ENCODE measurements at places on chromosomes 1 and 21. TPM values are rescaled to one million over a fixed set of nuclear protein-coding genes. Genes with fewer than 3 reads are reported as not detected.

- no peak for DNase-seq
These were observed 477.1 kb upstream of the NR5A2 start for GRCh38 chr1:199550199-199551065.

DNA sequence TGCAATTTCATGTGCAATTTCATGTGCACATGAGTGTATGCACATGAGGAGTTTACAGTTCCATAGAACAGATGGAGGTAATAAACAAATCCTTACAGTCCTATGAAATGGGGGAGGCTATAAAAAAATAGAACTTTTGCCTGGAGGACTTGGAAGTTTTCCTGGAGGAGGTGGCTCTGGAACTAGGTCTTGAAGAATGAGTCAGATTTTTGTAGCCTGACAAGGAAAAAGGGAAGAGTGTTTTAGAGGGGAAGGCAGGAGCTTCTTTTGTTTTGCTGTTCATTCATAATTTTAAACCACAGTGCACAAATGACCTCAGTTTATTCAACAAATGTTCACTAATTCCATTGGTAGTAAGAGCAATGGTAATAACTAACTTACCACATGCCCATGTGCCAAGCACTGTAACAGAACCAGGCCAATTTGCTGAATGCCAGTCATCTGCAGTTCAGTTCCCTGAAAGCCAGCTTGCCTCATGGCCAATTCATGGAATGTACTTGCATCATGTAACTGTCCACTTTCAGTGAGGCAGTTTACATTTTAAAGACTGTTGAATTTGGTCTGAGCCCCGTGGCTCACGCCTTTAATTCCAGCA lies 2.7 kb downstream of the DIO1 start:
- peak; percentile 93 for DNase-seq

DNA sequence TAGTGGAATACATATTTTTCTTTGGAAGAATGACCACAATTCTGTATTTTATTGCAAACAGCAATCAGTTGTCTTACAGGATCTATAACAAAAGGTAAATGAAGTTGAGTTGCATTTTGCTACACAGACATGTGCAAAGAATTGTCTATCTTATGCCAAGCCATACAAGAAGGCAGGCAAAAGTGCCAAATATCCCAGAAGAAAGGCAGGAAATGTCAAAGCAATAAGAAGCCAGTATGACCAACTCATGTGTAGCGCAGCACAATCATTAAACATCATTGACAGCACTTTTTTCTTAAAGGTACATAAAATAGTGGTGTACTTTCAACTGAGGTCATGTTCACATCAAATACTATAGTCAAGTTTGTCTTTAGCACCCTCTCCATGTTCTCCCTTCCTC lies 42.7 kb downstream of the NIBAN1 start:
- DNase-seq = no peak

- DNase-seq = no peak
These were observed 58.5 kb downstream of the KIF26B start for GRCh38 chr1:245213066-245213831.

DNA sequence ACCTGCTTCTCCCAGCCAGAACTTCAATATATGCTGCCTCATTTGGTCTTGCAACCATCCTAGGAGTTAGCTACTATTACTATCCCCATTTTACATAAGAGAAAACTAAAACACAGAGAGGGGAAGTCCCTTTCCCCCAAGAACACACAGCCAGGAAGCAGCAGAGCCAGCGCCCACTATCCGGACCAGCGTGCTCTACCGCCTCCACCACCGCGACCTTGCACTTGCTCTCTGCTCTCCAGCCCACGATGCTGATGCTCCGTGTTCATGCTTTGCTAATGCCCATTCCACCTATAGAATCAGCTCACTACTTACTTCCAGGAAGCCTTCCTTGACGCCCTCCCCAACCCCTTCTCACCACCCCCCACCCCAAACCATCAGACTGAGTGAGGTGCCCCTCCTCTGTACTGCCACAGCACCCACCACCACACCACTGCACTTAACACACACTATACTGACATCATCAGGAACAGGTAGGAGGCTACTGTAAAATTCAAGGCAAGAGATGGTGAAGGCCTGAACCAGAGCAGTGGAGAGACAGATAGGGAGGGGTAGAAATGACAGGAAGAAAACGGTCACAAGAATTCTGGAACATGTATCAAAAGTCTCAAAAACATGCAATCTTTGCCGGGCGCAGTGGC lies 9.4 kb downstream of the TMEM53 start:
- DNase-seq = no peak

DNA sequence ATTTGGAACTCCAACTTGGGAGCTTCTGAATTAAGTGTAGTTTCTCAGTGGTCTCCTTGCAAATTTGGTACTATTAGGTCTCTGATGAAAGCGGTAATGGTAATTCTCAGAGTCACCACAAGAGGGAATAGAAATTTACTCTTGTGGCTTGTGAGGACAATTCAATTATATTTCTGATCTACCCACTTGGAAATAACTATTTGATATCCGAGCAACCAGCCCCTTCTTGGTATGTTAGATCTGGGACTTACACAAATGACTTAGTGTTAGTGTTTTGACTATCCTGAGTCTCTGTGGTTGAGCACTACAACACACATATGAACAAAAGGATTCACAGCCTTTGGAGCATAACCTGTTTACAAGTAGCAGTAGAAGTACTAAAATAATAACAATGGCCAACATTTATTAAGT lies 68.1 kb downstream of the RPS6KA1 start:
- DNase-seq = no peak

GRCh38 chr1:19401535-19401889 lies 83.8 kb downstream of the CAPZB start:
- DNase-seq = no peak

DNA sequence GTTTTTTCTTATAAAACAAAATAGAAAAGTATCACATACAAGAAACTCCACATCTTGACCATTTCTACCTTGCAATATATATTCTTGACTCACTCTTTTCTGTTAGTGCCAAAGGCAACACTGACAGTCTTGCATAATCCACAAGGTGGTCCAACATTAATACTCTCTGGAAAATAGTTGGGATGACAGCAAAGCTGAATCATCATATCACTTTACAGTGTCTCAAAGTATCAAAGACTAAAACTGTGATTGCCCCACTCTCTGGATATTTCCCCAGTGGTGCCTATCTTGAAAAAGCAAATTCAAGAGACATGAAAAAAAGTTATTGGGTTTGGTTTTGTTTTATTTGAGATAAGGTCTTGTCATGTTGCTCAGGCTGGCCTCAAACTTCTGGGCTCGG lies 14.6 kb upstream of the TGFBR3 start:
- peak; percentile 74 for DNase-seq

DNA sequence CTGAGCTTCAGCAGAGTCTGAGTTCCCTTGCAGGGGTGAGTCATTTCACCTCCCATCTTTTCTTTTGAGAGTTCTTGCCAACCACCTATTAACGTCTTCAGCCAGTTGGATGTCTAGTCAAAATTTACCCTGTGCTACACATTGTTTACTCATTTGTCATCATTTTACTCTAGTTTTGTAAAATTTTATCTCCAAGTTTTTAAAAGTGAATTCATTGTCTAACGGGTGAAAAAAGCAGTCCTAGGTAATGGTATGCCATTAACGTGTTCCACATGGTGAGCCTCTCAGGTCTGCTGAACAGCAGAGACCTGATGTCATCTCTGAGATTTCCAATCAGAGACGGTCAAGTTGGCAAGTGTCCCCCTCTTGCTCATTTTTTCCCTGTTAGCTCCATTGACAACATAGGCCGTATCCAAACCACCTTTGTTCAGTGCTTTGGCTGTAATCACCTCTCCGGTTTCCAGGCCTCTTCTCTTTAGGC lies 85.4 kb downstream of the TBX15 start:
- DNase-seq = peak; percentile 10

DNA sequence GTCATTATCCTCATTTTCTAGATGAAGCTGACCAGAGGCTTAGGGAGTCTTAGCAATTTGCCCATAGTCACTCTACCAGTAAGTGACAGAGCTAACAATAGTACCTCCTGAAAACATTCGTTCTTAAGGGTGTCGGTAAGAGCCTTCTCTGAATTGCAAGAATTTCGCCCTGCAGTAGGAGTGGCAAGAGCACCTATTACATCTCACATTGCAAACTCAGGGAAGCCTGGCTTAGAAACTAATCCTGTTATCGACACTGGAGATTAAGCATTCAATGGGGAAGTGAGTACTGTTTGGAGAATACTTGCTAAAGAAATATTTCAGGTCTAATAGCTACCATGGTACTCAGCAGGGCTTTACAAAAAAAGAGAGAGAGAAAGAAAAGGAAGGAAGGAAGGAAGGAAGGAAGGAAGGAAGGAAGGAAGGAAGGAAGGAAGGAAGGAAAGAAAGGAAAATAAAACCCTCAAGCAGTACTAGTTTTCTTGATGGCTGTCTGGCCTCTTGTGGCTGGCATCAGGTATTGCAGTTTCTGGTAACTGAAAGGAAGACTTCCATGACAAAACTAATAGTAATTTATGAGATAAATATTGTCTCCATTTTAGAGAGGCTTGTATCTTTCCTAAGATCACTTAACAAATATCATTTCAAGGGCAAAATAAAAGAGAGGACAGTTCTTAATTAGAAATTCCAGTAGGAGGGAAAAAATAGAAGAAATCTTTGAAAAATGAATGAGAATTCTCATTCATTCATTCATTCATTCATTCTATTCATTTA lies 10.4 kb downstream of the C1orf226 start:
- DNase-seq = no peak

- DNase-seq = no peak
These were observed 233.3 kb upstream of the C1orf174 start for GRCh38 chr1:4133297-4133938.

DNA sequence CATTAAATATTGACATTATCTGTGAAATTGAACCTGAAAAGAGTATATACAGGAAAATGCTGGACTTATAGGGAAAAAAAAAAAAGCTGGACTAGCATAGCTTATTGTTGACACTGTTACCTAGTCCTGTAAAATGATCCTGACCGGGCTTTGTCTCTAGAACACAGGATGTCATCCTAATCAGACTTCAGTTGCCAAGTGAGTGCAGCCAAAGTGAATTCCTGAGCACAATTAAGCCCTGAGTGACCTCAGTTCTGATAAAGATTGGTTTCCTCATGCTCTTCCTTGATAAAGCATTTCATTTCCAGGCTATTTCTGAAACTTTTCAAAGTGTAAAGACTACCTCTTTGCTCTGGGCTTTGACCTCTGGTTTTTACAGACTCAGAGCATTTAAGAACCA lies 19.8 kb downstream of the SELP start:
- DNase-seq = no peak

- no peak for DNase-seq
These were observed 8.6 kb upstream of the C1QTNF12 start for GRCh38 chr1:1255078-1255477.

The LIN28A gene
- polyA plus RNA-seq = not detected

The TTLL10 gene
- not detected for polyA plus RNA-seq

The SYNC gene
- polyA plus RNA-seq = 60.5 TPM

The PLEKHM2 gene
- polyA plus RNA-seq = 37.2 TPM

The GBP7 gene
- polyA plus RNA-seq = not detected

The ID3 gene
- polyA plus RNA-seq = 230 TPM
